GM23248 (cell line): ENCODE measurements at places on chromosomes 2 and 18.

DNA sequence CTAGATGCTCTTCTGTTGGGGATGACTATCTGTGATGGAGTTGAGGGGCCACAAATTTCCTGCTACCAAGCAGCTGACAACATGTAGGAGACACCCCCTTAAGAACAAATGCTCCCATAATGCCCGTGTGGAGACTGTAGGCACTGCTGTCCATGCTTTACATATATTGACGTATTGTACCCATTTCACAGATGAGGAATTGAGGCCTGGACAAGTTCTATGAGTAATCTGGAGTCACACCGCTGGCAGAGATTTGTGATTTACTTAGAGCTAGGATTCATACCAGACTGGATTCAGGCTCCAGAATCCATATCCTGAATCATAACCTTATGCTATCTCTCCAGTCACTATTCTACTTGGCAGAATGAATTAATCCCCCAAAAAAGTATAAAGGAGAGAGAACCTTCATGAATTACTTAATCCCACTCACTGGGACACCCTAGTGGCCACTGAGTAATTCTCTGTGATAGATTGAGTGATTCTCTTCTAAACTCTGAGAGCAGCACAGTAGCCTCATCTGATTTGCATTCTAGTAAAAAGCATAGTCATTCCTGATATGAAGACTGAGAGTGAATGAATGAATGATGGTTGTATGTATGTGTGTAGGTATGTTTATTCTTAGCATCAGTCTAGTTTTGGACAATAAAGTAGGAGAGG is 460.7 kb upstream of the MEIS1 start:
- DNase-seq = peak; percentile 3

GRCh38 chr18:28040211-28040610 is 136.7 kb downstream of the CDH2 start:
- DNase-seq = no peak

- DNase-seq = peak; percentile 66
These were observed 329.9 kb downstream of the DLGAP1 start for GRCh38 chr18:4125224-4125623.

DNA sequence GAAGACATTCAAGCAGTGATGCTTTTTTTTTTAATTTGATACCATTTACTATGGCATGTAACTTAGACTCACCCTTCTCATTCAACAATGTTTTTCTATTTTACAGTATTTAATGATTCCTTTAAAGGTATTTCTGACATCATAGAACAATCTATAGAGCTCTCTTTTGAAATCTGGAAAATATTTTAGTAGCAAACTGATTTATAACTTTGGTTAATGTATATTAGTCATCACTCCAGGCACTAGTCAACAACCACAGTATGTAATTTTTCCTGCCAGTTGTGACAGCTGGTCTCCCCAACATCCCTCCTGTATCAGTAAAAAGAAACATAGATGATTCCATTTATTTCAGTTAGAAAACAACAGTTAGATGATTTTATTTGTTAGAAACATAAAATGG is 122.9 kb downstream of the LCLAT1 start:
- peak; percentile 20 for DNase-seq

GRCh38 chr2:158969715-158970240 is 1.3 kb downstream of the TANC1 start:
- peak; percentile 55 for DNase-seq

GRCh38 chr2:200466425-200467418 is 43.1 kb downstream of the KCTD18 start:
- DNase-seq = peak; percentile 88

- DNase-seq = peak; percentile 95
These were observed 20.3 kb upstream of the LAPTM4A start for GRCh38 chr2:20071397-20072383.

DNA sequence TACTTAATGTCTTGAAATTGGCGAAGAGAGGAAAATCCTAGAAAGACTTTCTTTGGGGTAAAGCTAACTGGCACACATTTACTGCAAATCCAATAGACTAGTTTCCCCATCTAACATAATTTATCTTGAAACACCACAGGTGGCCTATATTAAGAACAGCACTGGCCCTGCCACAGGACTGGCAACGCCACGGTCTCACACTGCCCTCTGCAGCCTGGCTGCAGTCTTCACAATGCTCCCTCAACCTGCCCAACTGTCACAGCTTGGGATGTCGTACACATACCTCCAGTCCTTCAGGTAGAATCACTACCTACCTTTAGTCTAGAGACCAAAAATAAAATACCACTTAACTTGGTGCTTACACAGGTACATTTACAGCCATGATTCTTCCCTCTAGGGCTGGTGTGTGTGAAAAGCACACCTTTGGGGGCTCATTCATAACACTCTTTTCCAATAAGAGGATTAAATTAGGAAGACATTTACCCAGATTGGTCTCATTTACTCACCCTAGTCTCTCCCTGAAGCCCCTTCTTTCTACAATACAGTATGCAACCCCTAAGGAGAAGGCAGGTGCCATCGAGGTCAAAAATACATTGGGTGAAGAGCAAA is 222.2 kb downstream of the C1D start:
- peak; percentile 82 for DNase-seq

DNA sequence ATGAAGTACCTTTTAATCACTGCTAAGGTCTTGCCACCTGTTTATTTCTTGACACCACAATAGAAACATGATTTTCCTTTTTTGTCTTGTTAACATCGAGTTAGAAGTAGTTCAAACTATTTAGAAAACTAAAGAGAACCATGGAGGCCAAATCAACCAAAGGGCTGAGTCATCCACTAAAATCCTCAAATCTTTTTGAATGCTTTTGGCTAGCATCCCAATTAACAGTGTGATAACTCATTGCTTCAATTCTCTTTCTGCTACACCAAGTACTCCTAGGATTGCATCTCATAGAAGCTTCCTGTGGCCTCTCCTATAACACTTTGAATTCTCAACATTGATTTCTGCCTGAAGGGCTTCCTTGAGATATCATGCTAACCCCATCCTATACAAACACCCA is 159.9 kb upstream of the MMADHC start:
- DNase-seq = no peak

- no peak for DNase-seq
These were observed 34.1 kb downstream of the POLI start for GRCh38 chr18:54303408-54303807.

- no peak for DNase-seq
These were observed 363.1 kb downstream of the DSC3 start for GRCh38 chr18:30679285-30679930.

DNA sequence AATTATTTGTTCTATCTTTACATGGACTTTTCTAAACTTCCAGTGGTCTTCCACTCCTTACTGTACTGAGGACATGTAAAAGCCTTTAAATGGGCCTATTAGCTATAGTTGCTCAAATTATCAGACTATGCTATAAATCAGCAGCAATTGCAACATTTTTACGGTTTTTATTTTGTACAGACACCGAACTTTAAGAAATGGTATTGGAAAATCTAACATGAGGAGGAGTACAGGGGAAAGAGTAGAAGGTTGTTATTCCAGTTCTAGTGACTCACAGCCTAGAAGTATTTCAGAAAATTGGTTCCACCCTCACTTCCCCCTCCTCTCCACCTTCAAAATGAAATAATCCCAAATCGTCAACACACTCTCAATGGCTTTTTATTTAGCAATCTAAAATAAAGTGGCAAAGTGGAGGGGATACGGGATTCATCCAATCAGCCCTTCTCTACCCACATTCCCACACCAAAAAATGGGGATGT is 1.1 kb downstream of the NCKAP1 start:
- peak; percentile 74 for DNase-seq

DNA sequence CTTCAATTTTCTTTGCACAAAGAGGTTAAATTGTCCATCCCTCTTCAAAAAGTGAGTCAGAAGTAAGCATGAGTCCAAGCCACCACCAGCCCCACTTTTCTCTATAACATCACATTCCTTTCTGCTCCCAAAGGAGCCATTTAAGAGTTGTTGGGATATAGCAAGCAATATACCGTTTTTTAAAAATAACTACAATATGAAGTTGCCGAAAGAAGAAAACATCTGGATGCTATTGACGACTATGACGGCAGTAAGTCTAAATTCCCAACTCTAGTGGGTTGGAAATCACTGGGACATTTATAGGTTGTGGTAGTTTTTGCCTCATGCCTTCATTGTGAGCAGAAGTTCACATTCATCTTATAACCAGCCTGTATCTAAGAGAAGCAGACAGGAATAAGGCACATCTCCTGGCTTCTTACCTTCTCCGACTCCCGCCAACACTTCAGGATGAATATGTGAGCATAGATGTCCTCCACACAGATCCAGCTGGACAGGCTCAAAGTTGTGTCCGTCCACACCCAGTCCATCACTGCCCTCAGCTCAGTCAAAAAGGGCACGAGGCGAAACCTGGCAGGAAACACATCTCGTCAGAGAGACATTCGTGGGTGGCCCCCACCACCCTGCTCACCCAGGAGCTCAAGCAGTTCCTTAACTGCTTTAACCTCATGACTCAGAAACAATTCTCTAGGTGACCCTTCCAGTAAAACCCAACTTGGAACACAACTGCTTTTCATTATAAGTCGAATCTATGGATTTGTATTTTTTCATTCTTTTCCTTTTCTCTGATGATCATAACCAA is 163.6 kb downstream of the NAPG start:
- peak; percentile 14 for DNase-seq

- no peak for DNase-seq
These were observed 10.8 kb upstream of the KDM3A start for GRCh38 chr2:86430368-86430767.

- no peak for DNase-seq
These were observed 221.3 kb downstream of the BCL2 start for GRCh38 chr18:63098018-63098981.

DNA sequence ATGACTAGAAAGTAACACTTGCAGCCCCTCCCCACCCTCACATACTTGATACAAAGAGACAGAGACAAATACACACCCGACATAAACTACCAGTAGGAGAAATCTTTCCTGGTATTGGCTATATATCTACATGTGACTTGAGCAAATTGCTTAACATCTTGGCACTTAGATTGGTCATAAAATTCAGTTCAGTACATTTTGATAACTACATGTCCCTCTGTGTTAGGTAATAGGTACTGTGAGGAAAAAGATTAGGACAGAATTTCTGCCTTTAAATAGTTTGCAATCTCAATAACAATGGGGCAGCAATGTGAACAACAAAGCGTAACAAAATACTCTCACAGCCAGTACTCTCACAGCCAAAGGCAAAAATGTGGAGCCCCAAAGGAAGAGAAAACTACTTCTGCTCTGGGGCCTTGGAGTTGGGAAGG is 670.0 kb upstream of the ACVR2A start:
- no peak for DNase-seq

GRCh38 chr2:38417745-38418689 is 40.9 kb upstream of the ATL2 start:
- DNase-seq = no peak

- no peak for DNase-seq
These were observed 78.4 kb downstream of the TNS1 start for GRCh38 chr2:217924346-217924901.

DNA sequence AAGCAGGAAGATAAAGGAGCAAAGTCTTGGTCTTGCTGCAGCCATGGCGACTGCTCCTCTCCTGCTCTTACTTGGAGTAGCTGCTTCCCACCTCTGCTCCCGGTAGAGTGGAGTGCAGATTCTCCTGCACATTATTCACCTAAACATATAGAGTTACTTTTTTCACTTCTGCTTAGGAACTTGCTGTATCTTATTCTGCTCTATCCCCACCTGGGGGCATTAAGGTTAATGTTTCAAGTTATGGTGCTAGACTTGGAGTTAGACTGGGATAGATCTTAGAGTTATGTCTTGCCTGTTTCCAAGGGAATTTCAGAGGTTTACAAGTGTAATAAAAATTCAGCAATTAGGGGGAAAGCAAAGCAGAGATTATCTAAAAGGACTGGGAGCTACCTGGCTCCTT is 144.2 kb downstream of the SETBP1 start:
- no peak for DNase-seq

DNA sequence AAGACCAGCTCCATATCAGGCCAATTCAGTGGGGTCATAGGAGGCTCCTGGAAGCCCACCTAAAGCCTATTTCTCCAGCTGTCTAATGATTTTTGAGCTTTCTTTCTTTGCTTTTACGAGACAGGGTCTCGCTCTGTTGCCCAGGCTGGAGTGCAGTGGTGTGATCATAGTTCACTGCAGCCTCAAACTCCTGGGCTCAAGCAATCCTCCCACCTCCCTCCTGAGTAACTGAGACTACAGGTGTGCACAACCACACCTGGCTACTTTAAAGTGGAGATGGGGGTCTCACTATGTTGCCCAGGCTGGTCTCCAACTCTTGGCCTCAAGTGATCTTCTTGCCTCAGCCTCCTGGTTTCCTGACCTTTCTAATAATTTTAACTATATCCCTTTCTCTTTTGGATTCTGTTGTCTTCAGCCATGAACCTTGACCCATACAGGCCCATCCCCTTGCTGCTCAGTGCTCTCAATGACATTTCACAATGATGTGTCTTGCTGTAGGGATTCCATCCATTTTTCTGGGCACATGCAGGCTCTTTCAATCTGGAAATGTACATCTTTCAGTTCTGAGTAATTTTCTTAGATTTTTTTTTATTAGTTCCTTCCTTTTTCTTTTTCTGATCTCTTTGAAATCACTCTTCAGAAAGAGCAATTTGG is 29.7 kb downstream of the GNLY start:
- peak; percentile 70 for DNase-seq

- DNase-seq = peak; percentile 91
These were observed 207.2 kb downstream of the RND3 start for GRCh38 chr2:150280231-150280630.

GRCh38 chr2:159505196-159505595 is 111.2 kb downstream of the BAZ2B start:
- peak; percentile 7 for DNase-seq

- DNase-seq = no peak
These were observed 371.1 kb upstream of the NRP2 start for GRCh38 chr2:205311201-205311600.

GRCh38 chr2:227846831-227847230 is 24.6 kb upstream of the DAW1 start:
- DNase-seq = no peak

- DNase-seq = no peak
These were observed 43.3 kb upstream of the LCLAT1 start for GRCh38 chr2:30403592-30404312.

DNA sequence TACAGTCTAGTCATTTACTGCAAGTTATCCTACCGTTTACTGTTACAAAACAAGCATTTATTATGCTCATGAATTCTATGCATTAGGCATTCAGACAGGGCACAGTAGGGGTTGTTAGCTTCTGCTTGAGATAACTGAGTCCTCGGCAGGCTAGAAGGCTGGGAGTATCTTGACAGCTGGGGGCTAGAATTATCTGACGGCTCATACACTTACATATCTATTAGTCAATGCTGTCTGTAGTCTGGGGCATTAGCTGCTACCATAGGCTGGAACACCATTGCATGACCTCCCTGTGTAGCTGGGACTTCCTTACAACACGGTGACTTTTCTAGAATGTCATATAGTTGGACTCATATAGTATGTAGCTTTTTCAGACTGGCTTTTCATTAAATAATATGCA is 61.9 kb upstream of the ALK start:
- DNase-seq = no peak
